Stimulated activated CD8-positive, alpha-beta memory T cell treated with anti-CD3 and anti-CD28 coated beads, Interleukin-4, amount 100 ng/mL, for 1 hour (primary cell): ENCODE measurements at places on chromosomes 2 and 18.

DNA sequence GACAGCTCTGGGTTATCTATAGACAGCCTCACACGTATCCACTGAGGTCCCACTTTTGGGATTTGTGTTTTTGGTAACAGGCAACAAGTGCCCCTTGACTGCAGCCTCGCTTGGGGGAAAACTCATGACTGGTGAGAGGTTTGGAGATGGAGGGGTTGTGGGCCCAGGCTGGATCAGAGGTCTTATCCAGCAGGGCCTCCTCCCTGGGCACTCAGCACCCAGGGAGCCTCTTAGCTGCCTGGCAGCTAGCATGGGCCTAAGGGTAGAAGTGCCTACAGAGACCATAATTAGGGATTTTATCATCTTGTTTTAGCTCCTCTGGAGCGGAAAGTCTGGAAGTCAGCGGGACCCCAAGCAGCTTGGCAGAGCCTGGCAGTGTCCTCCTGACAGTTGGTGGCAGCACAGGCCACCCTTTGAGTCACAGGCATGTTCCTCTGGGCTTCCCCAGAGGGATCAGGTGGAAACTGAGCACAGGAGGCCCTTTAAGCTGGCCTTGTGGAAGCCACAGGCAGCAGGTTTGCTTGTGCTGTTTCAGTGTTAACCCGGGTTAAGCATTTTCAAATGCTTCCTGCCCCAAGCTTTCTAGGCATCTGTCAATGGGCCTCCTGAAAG is 143.1 kb downstream of the KCTD1 start:
- no peak for DNase-seq

GRCh38 chr2:219658196-219658846 is 30.9 kb downstream of the SLC4A3 start:
- DNase-seq = no peak

- DNase-seq = no peak
These were observed 104.9 kb downstream of the TACR1 start for GRCh38 chr2:75094405-75094804.

DNA sequence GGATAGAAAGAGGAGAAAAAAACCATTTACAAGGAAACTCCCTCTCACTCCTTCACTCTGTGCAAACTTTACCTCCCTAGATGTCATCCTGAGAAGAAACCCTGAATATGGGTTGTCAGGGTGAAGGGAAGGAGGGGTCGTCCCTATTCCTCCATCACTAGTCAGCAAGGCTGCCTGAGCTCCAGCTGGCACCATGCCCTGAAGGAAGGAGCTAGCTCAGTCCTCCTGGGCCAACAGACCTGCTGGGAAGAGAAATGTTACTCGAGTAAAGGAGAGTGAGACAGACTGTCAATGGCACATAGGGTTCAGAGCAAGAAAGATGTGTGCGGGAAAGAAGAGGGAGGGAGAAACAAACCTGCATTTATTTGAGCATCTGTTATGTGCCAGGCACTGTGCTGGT is 18.3 kb upstream of the EPAS1 start:
- DNase-seq = no peak

GRCh38 chr2:113291191-113291590 is 12.5 kb upstream of the PAX8 start:
- no peak for DNase-seq

GRCh38 chr2:111239107-111239506 is 118.4 kb downstream of the BCL2L11 start:
- no peak for DNase-seq

- DNase-seq = no peak
These were observed 148.5 kb downstream of the GFPT1 start for GRCh38 chr2:69238449-69239031.

- no peak for DNase-seq
These were observed 51.8 kb upstream of the NPAS2 start for GRCh38 chr2:100767810-100768806.

DNA sequence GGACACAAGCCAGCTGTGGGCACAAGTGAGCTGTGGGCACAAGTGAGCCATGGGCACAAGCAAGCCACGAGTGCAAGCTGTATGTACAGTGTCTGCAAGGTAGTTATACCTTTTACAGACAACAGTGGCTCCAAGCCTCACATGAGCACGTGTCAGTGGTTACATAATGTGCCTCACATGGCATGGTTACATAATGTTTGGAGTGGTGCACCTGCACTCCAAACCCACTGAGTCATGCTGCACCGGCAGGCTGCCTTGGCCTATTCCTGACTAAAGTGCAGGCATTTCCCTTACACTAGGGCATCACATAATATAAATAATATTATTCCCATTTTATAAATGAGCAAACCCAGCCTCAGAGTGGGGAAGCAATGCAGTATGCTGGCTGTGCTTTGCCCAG is 62.6 kb downstream of the MARCO start:
- DNase-seq = no peak

GRCh38 chr18:23178661-23179081 is 43.4 kb downstream of the CABLES1 start:
- no peak for DNase-seq

DNA sequence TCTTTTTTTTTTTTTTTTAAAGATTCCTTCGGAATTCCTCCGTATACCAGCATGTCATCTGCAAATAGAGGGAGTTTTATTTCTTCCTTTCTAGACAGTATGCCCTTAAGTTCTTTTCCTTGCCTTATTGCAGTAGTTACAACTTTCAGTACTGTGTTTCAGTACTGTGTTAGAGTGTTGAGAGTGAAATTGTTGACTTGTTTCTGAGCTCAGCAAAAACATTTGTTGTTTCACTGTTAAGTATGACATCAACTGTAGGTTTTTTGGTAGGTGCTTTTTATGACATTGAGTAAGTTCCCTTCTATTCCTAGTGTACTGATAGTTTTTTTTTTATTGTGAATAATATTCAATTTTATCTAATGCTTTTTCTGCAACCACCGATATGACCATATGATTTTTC is 43.9 kb downstream of the ACVR2A start:
- DNase-seq = no peak

DNA sequence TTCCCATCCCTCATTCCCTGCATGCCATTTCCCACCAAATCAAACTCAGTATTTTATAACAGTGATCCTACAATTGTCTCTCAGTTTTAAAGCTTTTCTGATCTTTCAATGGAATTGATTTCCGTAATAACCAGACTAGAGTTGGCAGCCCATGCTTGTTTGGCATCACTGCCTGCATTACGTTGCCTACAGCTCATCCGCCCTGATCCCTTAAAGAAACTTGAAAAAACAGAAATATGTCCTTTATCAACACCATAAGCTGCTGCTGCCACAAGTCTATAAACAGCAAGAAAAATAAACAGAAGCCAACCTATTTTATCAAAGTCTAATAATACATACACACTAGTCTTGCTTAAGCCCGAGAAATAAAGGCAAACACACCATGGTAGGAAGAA is 331.0 kb downstream of the METTL4 start:
- DNase-seq = no peak

DNA sequence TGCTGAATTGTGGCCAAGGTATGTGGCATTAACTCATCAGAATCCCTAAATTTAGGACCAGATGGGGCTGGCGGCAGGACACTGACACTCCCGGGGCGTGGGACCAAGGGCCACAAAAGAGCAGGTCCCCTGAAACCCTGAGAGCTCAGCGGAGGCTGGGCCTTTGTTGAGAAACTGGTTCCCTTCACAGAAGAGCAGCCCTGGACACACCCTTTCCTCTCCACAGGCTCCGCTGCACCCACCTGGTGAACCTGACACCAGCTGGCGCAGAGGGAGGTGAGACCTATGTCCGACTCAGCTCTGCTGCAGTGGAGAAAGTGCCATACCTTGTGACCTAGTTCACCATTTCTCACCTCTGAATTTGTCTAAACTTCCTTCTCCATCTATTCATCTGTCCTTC is 119.5 kb downstream of the RTP5 start:
- no peak for DNase-seq

- DNase-seq = no peak
These were observed 24.6 kb downstream of the NRP2 start for GRCh38 chr2:205706769-205707381.

- no peak for DNase-seq
These were observed 155.0 kb downstream of the ARHGAP15 start for GRCh38 chr2:143284087-143284675.

DNA sequence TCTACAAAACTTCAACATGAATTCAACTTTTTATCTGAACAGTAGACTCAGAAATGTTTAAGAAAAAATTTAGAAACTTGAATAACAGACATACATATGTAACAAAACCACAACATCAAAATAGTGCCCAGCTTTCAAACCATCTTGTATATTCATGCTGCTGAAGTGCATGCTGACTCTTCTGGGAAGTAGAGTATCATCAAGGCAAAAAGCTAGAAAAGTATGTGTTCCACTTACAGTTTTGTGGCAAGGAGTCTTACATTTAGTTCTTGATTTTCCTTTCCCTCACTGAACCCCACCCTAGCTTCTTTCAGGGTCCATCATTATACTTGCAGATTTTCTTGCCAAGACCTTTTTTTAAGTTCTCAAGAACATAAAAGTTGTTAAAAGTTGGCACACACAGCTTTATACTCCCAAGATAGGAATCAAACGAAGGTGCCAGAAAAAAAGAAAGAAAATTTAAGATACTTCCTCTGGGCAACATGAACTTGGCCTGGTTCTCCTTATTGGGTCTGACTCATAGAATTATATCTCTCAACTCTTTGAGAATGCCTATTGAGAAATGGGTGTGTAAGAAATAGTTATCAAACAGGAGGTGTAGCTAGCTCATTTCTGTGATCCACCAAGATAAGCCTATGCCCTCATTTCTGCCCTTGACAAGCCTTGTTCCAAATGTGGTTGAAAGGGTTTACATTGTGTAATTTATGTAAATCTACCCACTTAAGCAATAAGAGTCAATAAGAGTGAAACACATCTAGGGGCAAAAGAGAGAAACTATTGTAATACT is 667.6 kb upstream of the ACVR2A start:
- no peak for DNase-seq

- no peak for DNase-seq
These were observed 44.7 kb downstream of the NEDD4L start for GRCh38 chr18:58088691-58089065.

DNA sequence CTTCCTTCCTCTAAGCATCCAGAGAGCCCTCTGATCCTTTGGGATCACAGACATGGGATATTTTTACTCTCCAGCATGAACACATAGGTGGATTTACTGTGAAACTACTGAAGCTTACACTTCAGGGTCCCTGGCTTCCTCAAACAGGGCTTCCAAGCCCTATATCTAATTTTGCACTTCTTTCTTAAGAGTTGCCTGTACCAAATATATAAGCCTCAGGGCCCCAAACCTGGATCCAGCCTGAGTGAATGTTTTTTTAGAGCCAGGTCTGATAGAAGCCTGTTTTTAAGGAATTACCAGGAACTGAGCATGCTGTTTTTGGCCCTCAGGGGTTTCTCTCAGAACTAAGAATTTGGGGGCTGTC is 13.2 kb upstream of the KCMF1 start:
- no peak for DNase-seq

DNA sequence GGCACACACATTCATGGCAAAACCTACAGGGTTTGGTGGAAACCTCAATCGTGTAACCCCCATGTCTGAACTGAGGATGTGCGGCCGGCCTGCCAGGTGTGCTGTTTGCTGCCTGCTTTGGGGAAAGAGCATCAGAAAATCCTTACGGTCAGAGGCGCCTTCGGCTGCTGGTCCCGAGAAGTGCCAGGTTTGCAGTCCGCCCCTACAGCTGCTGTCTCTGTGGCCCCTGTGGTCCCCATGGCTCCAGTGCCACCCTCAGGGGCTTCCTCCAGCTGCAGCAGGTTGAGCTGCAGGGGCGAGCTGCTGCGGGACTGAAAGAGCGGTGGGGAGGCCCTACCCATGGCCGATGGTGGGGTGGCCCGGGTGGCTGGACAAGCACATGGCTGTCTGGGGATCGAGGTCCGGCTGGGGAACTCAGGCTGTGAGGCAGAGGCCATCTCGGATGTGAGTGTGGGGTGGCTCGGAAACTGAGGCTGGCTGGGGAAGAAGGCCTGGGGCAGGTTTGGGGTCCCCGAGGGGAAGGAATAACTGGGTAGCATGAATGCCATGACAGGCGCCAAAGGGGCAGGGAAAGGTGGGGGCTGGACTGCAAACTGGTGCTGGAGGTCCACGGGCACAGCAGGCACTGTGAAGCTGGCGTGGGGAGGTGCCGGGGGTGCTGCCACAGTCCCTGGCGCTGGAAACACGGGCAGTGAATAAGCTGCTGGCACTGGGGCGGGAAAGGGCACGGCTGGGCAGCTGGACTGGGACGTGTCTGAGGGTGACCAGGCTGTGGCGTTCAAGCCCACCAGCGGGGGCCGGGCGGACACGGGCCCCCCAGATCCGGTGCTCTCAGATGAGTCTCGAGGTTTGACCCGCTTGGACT is 13.2 kb upstream of the HES6 start:
- no peak for DNase-seq

GRCh38 chr2:188292348-188293239 is 920 bp downstream of the GULP1 start:
- no peak for DNase-seq

GRCh38 chr2:11784747-11785610 is 38.5 kb downstream of the LPIN1 start:
- DNase-seq = peak; percentile 9

- DNase-seq = no peak
These were observed 4.6 kb upstream of the PDK1 start for GRCh38 chr2:172551271-172551670.

- DNase-seq = no peak
These were observed 17.1 kb upstream of the CAVIN2 start for GRCh38 chr2:191863988-191864387.

DNA sequence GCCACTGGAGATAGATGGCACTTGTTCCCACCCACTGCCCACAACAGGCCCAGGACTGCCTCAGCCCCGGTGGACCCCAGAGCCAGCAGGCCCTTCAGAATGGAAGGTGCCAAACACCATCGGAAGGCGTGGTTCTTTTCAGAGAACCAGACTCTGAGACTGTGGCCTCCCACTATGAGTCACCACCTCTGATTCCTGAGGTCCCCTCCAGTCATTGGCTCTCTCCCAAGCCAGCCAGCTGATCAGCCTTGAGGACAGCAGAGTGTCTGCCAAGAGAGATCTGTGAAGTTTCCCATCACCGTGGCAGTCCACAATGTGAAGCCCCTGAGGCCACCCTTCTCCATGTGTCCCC is 10.4 kb upstream of the MAP3K2 start:
- DNase-seq = no peak

DNA sequence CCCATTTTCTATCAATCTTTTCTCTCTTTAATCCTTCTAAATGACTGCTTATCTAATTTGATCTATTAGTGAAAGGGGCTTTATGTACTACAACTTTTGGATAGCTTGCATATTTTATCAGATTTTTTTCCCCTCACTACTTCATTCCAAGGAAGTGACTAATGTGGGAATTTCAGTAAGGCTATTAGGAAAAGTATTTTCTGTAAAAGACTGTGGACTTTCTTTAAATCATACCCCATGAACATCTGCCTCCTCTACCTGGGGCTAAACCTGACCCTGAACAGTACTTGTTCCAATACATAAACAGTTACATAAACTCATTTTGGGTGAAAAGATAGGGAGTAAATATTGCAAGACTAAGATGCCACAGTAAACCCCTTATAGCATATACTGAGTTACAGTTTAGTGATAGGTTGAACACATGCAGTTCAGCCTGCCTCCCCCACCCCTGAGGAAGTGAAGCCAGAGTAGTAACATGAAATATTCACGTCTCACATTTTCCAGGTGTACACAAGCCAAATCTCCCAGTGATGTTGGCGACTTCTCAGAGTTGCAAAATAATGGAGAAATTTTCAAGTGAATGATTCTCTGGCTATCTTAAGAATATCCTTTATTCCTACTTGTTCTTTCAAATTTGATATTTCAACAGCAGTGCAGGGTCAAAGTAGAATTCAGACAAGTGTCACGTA is 590.9 kb upstream of the ZEB2 start:
- DNase-seq = no peak
